ENCODE measurements at places on chromosomes 16 and 17.

DNA sequence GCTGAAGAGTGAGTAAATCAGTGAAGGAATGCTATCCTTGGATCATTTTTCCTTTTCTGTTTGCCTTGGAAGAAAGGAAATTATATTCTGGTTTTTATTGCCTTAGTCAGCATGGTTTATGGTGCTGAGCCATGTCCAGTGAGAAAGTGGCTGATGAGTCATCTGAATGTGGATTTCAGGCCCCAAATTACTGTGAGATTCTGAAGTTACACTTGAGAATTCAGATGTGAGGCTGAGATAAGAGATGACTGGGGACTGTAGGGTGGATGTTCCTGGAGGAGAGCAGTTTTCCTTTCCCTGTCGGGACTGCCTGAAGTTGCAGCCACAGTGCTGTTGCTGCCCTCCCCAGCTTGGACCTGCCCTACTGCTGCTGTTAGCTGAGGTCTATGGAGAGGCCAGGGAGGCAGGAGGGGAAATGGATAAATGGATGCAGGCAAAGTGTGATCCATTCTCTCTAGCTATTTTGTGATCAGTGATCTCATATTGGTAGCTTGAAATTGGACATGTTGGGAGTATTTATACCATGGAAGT lies 4.2 kb upstream of the MAP3K14 start:
- no peak for DNase-seq

GRCh38 chr16:27401768-27402568 lies at the start of gene IL21R:
TSS of gene IL21R (plus strand) at chr16:27402174. CDS start at chr16:27430072, 27,898 bp downstream.
- DNase-seq, result peak; percentile 66

- DNase-seq, result no peak
These were observed 63.9 kb upstream of the CNEP1R1 start for GRCh38 chr16:49961089-49961488.

DNA sequence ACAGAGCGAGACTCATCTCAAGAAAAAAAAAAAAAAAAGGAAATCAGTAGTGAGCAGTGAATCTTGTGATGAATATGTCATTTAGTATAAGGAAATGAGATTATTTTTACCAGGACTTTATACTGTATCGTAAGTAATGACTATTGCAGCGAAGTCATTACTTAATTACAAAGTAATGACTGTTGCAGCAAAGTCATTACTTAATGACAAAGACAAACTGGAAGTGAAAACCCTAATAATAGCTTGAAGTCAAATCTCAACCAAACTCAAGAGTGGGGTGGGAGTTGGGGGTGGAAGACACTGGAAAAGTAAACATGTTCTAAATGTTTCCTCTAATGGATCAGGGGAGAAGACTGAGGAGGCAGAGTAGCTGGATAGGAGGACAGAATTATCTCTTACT lies 76.5 kb downstream of the ARHGAP44 start:
- DNase-seq, result no peak

GRCh38 chr16:59950431-59950830 lies 1216.3 kb upstream of the GOT2 start:
- no peak for DNase-seq

- no peak for DNase-seq
These were observed 123.0 kb upstream of the RBFOX1 start for GRCh38 chr16:7209598-7209997.

- no peak for DNase-seq
These were observed 162.4 kb downstream of the PPM1E start for GRCh38 chr17:58918072-58918471.

- DNase-seq, result no peak
These were observed 688 bp downstream of the FBRS start for GRCh38 chr16:30658731-30659506.

DNA sequence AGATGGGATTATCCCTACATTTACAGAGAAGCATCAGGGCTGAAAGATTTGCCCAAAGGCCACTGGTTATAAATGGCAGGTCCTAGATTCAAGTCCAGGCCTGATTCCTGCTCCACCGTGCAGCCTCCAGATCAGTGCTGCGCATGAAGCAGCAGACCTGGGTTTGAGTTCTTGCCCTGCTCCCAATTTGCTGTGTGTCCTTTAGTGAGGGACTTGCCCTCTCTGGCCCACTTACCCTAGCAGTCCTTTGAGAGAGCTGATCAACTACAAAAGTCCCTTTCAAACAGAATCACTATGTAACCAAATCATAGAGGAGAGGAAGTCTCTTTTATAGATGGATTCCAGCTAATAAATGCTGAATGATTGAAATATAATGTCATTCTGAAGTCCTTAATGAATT lies 200.4 kb downstream of the RAB11FIP4 start:
- no peak for DNase-seq

- DNase-seq, result no peak
These were observed 19.8 kb upstream of the IL21R start for GRCh38 chr16:27381974-27382855.

DNA sequence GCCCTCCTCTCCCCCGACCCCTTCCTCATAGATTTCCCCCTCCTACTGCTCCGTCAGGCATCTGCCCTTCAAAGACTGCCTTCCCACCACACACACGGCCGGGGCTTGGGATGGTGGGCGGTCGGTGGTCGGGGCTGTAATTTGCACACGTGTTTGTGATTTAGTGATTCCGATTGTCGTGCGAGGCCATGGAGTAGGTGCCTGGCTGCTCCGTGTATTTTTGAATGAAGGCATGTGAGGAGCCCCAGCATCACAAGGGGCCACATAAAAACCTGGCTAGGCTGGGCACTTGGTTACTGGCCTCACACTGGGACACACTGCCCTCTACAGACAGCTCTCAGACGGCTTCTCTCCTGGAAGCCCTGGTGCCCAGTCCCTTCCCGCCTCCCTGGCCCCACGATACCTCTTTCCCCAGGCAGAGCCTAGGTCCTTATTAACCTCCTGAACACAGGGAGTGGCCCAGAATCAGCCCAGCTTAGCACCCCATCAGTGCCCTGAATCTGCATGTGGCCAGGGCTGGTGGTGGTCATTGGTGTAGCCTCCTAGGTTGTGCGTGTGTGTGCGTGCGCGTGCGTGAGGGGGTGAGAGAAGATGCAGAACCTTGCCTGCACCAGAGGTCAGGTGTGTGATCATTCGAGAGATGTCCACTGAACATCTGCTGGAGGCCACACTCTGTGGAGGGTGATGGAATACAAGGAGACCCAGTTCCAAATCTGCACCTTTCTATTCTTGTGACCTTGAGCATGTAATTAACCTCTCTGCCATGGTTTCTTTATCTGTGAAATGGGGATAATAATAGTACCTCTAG lies 1.3 kb upstream of the SOCS1 start:
- DNase-seq, result no peak

DNA sequence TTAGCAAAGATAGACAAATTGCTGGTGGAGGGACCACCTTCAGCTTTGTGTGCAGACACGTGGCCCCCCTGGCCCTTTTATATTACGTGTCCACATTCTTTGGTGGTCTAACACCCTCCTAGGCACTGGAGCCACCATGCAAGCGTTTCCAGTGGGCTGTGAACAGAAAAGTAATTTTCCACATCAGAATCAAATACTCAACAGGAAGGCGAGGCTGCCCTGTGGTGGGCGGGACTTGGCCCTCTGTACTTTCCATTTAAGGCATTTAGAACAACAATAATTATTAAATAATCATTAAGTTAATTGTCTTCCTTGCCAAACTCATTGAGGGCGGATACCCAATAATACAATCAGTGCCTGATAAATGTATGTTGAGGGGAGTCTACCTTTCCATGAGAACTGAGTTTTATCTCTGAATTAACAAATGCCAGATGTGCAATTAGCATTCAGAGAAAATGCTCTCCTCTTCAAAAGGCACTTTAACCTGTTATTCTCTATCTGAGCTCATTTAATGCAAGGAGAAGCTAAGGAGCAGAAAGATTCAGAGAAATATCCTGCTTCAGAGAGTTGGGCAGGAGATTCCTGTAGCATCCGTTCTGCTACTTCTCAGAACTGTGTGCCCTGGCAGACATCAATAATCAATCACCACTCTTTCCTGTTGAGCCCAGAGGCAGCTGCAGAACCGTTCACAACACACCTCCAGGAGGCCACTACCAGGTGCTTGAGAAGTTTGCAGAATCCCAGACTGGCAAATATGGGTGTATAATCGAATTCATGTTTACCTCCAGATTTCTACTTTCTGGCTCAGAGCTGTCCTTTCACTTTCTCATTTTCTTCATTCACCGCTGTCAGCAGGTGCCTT lies 109.4 kb downstream of the CMIP start:
- DNase-seq, result no peak

DNA sequence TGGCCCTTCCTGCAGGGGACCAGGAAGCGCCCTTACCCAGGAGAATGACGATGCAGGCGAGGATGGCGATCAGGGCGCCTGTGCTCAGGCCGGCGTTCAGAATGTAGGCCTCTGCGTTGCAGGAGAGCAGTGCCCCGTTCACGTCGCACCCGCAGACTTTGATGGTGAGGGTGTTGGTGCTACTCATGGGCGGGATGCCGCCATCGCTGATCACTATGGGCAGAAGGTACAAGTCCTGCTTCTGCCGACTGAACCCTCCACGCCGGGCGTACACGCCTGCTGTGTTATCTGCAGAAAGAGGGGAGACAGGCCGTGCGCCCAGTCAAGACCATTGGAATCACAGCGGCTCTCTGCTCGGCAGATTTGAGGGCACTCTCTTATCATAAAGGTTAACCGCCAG lies 171.1 kb downstream of the CDH11 start:
- DNase-seq, result no peak

GRCh38 chr17:75442168-75443103 lies 14.0 kb upstream of the TMEM94 start:
- no peak for DNase-seq

- peak; percentile 29 for DNase-seq
These were observed 44.0 kb downstream of the PRAC1 start for GRCh38 chr17:48678141-48678971.

- no peak for DNase-seq
These were observed 4.6 kb downstream of the KIFC3 start for GRCh38 chr16:57797526-57798266.

DNA sequence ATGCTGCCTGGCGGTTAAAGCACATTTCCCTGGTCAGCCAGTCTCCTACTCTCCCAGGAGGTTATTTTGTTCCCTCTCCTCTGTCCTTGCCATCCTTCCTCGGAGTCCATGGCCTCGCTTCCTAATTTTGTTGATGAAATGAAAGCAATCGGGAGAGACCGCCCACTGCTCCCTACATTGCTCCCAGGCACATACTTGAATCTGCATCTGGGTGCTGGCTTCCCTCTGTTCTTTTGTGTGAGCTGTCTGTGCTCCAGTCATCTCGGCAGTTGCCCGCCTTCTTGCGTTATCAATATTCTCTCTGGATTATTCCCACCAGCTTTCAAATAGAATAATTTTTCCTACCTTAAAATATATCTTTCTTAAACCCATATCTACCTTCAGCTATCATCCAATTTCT lies 11.1 kb downstream of the KRT23 start:
- no peak for DNase-seq

DNA sequence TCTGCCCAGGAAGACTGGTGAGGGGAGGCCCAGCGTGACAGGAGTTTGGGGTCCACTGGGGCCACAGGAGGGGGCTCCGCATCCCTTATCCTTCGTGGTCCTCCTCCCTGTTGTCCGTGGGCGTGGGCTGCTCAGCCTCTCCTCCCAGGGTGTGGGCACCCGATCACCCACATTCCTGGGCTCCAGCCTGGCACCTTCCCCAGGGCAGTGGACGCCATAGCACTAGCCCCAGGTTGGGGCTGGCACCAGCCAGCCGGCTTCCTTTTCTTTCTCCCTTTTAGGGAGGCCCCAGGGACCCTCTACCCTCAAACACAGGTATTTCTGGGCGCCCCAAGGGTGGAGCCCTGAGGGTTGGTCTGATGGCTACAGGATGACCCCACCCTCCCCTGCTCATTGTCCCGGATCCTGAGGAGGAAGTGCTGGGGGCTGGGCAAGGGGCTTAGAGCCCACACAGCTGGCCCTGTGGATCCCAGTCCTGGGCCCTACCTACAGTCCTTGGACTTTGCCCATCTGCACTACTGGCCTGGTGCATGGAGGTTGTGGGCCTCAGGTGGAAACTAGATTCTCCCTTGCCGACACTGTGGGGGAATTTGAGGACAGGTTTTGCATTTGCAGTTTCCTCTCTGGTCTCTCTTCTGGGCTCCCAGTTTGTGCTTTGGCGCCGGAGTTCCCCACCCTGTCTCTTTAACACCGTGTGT lies 1.1 kb downstream of the KIF1C start:
- DNase-seq, result no peak

- DNase-seq, result peak; percentile 91
These were observed at the start of gene NUTF2 for GRCh38 chr16:67846320-67847063. TSS of gene NUTF2 (plus strand) at chr16:67846933. CDS start at chr16:67865131, 18,198 bp downstream.

DNA sequence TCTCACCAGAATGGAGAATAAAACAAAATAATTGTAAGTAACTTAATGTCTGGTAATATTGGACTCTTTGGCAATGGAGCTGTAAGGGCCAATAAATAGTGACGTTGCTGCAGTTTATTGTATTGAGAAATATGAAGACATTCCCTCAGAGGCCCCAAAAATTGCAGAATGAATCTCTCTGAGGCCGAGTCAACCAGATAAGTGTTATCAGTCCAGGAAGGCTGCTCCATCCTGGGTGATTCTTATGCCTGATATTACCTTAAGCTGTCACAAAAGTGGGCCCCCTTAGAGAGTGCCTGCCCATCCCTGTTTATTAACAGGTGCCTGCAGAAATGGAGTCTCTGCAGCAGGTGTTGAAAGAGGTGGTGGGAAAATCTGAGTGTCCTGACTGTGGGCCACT lies 219.2 kb downstream of the HS3ST4 start:
- DNase-seq, result no peak

DNA sequence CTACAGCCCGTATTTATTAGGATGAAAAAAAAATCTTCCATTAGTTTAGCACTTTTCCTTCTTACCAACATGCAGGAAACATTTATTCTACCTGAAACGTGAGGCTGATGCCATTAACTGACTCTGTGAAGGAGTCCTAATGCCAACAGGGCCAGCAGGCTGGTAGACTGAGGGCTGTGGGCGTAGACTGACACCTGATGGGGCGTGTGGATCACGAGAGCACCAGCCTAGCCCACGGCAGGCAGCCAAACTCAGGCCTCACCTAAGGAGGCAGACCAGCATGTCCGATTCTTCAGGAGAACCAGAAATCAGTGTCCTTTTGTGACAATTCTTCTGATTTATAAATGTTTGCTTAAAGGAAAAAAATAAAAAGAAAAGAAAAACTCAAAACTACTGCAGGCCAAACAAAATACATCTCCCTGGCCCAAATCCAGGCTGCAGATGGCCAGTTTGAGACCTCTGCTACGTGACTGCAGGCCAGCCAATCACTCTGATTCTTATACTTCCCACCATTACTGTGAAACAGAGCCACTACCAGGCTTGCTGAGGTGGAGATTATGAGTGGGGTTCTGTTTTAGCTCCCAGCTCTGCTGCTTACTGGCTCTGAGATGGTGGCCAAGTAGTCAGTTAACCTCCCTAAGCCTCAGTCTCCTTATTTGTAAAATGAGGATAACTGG lies 66.5 kb downstream of the GNAO1 start:
- no peak for DNase-seq

Data from activated CD4-positive, CD25-positive, alpha-beta regulatory T cell treated with anti-CD3 and anti-CD28 coated beads, Interleukin-2, amount 50 U/mL, for 16 hours (primary cell).